ENCODE measurements at places on chromosomes 4 and X.
A peak's percentile ranks its signal among the peaks of the same experiment; 100 is the strongest.

DNA sequence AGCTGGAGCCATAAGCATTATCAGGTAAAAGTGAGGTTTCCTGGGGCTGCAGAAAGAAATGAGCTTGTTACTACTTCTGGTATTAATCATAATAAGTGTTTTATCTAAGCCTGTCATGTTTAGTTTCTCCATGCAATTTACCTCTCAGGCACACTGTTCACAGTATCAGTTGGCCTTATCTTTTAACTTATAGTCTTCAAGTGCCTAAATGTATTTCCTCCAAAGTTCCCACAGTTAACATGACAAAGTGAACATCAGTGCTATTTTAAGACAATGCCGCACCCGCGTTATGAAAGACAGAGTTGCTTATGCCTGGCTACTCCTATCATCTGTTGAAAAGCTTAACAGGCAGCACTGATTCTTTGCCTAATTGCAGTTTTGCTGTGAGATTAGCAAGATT, 408.7 kb upstream of the FAM241A start:
- DNase-seq = no peak

GRCh38 chrX:39969099-39969818, 128.5 kb downstream of the BCOR start:
- DNase-seq = peak; percentile 88

- DNase-seq = no peak
These were observed 167.6 kb downstream of the ARHGAP24 start for GRCh38 chr4:85642356-85643100.

GRCh38 chr4:150078041-150078578, at the start of gene DCLK2:
TSS of gene DCLK2 (plus strand) at chr4:150078445. CDS start at chr4:150079028, 583 bp downstream.
- DNase-seq = peak; percentile 57

DNA sequence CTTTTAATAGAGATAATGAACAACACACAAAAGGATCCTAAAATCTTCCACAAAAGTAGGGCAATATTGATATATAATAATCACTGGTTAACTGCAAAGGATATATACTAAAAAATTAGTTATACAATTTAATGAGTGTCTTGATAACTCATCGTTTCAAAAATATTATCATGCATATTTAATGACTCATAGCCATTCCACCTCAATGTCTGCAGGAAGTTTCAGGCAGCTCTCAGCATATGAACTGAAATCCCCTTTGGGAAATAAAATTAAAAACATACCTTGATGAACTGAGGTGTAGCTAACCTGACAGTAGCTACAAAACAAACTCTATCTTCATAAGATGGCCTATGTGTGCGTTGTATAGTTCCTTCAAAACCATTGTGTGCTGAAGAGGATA, 62.9 kb downstream of the TMEM165 start:
- no peak for DNase-seq

DNA sequence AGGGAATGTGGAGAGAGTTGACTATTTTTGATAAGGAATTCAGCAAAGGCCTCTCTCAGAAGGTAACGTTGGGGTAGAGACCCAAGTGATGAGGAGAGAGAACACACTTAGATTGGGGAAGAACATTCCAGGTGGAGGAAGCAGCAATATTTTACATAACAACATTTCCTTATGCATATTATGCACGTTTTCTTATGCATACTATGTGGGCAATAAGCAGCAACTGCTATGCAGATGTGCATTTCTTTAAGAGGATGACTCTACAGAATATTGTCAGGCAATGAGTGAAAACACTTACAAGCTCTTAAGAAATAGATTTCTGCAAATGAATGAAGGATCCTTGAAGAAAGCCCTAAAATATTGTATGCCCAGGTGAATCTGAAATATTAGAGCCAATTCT, 91.1 kb downstream of the TMEM47 start:
- no peak for DNase-seq

GRCh38 chr4:48127682-48128404, 6.2 kb downstream of the TXK start:
- peak; percentile 40 for DNase-seq

DNA sequence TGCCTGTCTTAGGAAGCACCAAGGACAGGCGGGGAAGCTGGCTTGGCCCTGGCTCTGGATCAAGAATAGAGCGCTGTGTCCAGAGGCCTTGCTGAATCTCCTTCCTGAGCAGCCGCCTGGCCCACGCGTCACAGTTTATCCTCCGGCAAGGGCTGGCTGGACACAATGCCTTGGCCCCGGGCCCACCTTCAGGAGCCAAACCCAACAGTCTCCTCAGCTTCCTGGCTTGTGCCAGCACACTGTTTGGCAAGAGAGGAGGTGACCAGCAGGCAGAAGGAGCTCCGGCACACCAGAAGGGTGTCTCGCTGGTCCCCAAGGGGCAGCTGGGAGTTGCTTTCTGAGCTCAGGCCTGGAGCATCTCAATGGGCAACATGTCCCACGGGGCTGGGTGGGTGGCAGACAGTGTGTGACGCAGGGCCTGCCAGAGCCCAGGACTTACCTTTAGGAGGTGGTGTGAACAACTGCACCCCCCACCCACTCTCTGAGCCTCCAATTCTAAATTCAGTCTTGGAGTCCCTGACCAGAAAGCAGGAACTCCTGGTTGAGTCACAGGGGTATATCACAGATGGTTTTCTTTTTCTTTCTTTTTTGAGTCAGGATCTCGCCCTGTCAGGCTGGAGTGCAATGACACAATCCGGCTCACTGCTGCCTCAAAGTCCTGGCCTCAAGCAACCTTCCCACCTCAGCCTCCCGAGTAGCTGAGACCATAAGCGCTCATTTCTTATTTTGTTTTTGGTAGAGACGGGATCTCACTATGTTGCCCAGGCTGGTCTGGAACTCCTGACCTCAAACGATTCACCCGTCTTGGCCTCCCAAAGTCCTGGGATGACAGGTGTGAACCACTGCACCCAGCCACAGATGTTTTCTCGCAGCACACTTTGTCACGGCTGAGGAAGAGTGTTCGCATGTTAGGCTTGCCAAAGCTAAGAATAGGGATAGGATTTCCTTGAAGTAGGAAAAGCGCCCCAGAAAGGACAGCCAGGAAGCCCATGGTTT, 361.2 kb downstream of the BCOR start:
- no peak for DNase-seq

DNA sequence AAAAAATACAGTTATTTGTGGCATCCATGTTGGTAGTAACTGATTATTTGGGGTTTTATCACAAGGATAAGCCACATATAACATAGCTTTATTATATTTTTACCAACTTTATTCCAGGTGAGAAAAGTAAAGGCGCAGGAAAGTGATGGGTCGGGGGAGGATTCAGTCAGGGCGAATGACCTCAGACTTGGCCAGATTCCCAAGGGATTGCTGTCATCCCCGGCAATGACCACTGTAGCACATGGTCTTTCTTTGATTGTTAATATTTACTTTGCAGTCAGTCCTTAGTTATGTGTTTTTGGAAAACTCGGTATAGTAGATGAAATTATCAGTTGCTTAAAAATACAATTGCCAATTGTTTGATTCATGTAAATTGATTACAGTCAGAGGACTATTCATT, 17.6 kb downstream of the GRIA3 start:
- DNase-seq = no peak

DNA sequence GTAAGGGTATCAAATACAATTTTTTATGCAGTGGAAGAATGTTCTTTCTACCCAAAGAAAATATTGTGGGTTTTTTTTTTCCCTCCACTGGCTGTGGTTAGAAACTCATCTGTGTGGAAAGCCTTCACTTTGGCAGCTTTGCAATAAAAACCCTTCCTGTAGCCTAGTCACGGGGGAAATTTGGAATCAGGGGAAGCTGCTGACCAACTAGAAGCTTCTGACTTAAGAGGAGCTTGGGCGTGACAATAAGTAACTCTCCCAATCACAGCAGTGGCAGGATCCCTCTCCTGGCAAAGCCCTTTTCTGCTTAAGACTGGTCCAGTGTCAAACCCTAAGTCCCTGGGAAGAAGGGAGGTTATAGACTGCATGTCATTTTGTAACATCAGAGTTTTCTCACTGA, 87.9 kb downstream of the LRRC66 start:
- no peak for DNase-seq

DNA sequence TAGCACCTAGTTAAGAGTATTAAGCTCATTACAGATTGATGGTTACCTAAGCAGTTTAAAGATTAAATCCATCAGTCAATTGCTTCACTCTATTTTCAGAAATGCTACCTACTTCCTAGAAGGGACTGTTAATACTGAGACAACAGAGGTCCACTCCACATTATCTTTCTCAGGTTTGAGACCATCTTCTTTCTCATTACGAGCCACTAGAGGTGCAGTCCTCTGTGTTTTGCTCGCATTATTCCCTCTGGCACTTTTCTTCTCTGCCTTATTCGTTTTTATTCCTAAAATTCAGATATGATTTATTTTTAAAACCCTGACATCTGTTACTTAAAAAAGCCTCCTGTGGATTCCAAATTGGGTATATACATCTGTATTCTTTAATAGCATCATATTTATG, 459.1 kb downstream of the FSTL5 start:
- DNase-seq = no peak

DNA sequence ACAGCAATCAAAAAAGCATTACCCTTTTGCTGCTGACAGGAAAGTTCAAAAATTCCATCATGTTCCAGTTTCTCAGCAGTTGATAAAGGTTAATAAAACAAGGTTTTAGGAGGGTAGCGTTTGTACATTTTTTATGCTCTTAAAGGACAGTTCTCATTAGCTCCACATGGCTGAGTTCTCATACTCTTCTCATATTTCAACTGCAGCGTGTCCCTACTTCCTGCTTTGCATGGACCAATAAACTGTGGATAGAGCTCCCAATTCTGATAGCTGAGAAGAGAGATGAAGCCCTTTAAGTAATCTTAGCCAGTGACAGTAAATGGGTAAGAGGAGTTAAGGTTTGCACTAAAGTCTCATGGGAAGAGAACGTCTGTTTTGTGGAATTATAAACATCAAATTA, 53.5 kb downstream of the SPANXA2 start:
- no peak for DNase-seq

DNA sequence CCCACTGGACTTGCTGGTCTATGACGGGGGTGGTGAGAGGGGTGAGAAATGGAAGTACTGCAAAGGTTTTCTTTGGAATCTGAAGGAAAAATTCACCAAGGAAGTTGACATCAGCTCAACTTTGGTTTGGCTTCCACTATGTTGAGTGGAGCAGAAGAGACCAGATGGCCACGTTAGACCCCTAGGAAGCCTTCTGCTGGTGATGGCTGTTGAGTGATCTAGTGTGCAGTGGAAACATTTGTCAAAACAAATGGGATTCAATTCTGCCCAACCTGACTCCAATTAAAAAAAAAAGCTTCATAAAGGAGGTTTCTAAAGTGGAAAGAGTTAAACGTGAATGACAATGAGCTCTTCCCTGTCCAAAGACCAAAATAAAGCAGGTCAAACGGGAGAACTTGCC, 25.7 kb downstream of the SEL1L3 start:
- no peak for DNase-seq

DNA sequence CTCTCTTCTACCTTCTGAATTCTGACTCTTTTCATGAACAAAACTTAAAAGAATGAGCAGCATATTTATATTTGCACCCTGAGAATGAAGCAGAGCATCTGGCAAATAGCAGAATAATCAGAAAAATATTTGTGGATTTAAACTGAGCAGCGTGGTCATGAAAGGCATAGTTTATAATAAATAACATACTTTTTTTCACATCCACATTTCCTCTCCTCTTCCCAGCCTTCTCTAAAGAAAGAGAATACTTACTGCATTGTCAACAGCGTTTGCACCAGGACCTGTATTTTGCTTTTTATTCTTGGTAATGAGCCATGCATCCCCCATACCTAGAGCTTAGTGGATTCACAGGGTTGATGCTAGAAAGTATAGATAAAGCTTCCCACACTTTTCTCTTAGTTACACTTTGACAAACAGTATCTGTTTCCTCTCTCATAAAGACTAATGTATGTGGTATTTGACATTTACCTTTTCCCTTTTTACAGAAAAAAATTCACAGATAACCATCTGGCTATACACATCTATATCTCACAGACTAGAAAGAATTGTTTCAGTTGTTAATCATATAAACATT, 131.5 kb downstream of the PRSS12 start:
- DNase-seq = no peak

DNA sequence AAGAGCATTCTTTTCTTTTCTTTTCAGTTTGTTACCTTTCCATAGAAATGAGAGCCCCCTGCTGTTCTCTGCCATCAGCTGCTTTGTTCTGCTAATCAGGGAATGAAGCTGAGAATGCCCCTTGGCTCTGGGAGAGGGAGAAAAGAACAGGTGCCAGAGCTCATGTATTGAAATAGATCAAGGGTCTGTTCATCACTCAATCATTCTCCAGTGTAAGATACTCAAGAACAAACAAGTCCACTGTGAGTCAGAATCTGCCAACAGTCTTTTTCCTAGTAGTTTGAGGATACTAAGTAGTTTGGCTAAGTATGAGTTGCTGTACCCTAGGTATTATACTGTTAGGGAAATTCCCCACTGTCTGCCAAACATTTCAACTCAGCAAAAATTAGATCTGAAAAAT, 144.3 kb downstream of the RTL3 start:
- no peak for DNase-seq

GRCh38 chrX:141724186-141724585, 25.6 kb upstream of the SPANXD start:
- no peak for DNase-seq

GRCh38 chr4:133865612-133866327, 335.8 kb downstream of the PABPC4L start:
- DNase-seq = no peak

DNA sequence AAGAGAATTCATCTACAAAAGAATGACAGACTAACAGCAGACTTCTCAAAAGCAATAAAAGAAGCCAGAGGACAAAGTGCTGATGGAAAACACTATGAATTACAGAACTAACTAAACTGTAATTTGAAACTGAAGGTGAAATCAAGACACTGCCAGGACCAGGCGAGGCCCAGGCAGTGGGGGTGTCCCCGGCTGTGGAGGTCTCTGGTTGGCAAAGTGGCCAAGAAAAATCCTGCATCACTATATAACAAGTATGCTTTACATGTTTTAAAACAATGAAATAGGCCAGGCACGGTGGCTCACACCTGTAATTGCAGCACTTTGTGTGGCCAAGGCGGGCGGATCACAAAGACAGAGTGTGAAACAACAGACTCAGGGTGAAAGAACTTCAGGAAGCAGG, 32.9 kb downstream of the CHM start:
- no peak for DNase-seq

GRCh38 chr4:139728840-139729239, 63.2 kb downstream of the MGST2 start:
- peak; percentile 78 for DNase-seq

GRCh38 chr4:6193399-6193798, 7.0 kb downstream of the JAKMIP1 start:
- no peak for DNase-seq

- no peak for DNase-seq
These were observed 229.4 kb downstream of the LDB2 start for GRCh38 chr4:16669036-16669435.

- DNase-seq = no peak
These were observed 12.0 kb upstream of the UFSP2 start for GRCh38 chr4:185437809-185438208.

DNA sequence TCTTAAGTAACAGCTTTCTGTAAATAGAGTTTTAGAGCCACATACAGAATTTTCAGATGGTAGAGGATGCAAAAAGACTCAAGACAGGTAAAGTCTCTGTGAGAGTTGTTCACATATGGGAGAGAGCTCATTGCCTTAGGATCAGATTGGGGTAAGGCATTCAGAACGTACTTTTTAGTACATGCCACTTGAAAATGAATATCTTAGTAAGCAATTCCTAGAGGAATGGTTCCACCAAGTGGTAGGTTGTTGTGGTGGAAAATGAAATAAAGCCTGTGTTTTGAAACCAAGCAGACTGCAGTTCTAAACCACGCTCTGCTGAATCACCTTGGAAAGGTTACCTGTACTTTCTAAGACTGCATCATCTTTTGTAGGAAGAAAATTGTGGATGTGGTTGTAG, 547.0 kb upstream of the LCORL start:
- no peak for DNase-seq

- no peak for DNase-seq
These were observed 107.8 kb downstream of the CCSER1 start for GRCh38 chr4:90234916-90235547.

Data from NCI-H510A treated with DMSO at 0.1 percent for 48 hours (cell line).